IgD-negative memory B cell (primary cell): ENCODE measurements at places on chromosomes 5 and 9. TPM values are rescaled to one million over a fixed set of nuclear protein-coding genes. Genes with fewer than 3 reads are reported as not detected.

PCDHGA6 gene
- polyA plus RNA-seq, result 0.08 TPM

GFI1B gene
- 0.74 TPM for polyA plus RNA-seq

PCDHGA3 gene
- polyA plus RNA-seq, result 0.23 TPM

PCDHGA8 gene
- polyA plus RNA-seq, result not detected

SPINK13 gene
- not detected for polyA plus RNA-seq

STPG3 gene
- polyA plus RNA-seq, result not detected

PTPN3 gene
- not detected for polyA plus RNA-seq

LCN6 gene
- polyA plus RNA-seq, result not detected

SLC25A25 gene
- 7.4 TPM for polyA plus RNA-seq

PPP3R2 gene
- polyA plus RNA-seq, result not detected

PLAC8L1 gene
- not detected for polyA plus RNA-seq

PCDH12 gene
- 0.29 TPM for polyA plus RNA-seq

HMGXB3 gene
- 15.4 TPM for polyA plus RNA-seq

RLN2 gene
- polyA plus RNA-seq, result 5.1 TPM

EQTN gene
- 0.35 TPM for polyA plus RNA-seq

GKAP1 gene
- polyA plus RNA-seq, result 8.6 TPM

FIBCD1 gene
- not detected for polyA plus RNA-seq

CDKN2B-AS1 gene
- not detected for polyA plus RNA-seq

PRRT1B gene
- not detected for polyA plus RNA-seq

WNT8A gene
- not detected for polyA plus RNA-seq

FSD1L gene
- 4.6 TPM for polyA plus RNA-seq

OLFML2A gene
- polyA plus RNA-seq, result 0.20 TPM

ARAP3 gene
- polyA plus RNA-seq, result not detected

ZNF879 gene
- polyA plus RNA-seq, result 2.7 TPM

RAD23B gene
- polyA plus RNA-seq, result 17.6 TPM

SLC1A3 gene
- not detected for polyA plus RNA-seq

FAM153A gene
- polyA plus RNA-seq, result not detected

NRG2 gene
- polyA plus RNA-seq, result not detected

ANKRD20A1 gene
- not detected for polyA plus RNA-seq
